ENCODE measurements at places on chromosomes 13 and 19.

DNA sequence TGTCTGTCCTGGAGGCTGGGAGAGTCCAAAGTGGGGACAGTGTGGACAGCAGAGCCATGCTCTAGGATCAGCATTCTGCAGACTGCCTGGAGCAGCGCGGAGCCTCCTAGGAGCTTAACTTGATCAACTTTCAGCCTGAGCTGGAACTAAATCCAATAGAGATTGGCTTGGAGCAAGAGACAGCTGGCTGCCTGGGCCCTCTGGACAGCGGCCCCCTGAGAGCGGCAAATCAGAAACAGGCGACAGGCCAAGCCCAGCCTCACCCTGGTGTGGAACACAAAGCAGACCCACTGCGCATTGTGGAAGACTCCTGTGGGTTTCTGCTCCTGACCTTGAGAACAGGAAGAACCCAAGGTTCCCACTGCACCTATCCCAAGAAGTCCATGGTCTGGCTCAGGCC lies 462.2 kb downstream of the TSHZ3 start:
- no peak for DNase-seq

DNA sequence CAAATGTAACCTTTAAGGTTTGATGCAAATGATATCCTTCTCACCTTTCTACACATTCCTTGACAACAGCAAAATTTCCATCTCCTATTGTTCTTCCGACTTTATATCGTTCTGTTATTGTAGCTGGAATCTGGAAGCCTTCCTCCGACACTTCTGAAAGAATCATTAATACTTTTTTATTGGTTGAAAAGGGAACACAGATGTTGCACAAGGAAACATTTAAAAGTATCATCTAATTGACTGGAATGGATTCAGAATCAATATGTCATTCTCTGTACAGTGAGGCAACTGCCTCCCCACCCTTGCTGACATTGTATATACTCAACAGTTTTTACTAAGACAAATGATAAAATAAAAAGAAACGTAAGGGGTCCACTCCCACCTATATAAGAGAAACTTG lies 295.2 kb downstream of the DCLK1 start:
- DNase-seq, result no peak

DNA sequence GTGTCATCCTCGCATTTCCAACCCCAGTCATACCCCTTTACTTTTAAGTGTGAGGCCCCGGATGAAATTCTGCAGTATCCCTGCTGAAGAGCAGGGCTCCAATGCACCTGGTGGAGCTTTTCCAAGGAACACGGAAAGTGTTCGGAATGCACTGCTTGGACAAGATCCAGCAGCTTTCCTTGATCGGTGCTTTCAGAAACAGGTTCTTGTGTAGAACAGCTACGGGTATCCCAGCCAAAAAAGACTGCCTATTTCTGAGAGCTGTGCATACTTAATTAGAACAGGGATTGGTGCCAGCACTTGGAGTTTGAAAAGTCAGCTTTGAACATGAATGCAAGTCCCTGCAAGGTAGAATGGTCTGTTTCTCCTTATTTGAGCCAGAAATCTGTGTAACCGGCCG lies 87.2 kb upstream of the C1QTNF9B start:
- DNase-seq, result no peak

GRCh38 chr19:974564-975257 lies 9.4 kb upstream of the WDR18 start:
- DNase-seq, result no peak

DNA sequence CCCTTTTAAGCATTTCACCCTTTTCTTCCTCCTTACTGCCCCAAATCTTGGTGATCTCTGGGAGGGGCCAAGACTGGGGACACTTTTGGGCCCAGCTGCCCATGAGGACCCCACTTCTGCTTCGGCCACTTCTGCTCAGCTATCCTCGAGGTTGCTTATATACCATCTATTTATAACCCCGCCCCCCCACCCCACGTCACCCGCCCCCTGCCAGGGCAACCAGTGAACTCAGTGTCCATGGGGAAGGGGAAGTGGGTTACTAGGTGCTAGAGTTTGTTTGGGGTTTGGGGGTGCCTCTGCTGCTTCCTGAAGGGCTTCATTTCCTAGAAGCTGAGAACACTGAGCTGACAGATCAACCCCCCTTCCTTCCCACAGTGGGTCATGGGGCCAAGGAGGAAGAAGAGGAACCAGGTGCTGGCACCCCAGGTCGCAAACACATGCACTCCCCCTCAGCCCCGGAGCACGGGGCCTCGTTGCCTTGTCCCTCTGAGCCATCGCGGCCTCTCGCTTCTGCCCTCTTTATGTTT lies 6.1 kb upstream of the ADGRE5 start:
- DNase-seq, result peak; percentile 64

- DNase-seq, result no peak
These were observed 86.6 kb downstream of the TNFRSF19 start for GRCh38 chr13:23656637-23657371.

DNA sequence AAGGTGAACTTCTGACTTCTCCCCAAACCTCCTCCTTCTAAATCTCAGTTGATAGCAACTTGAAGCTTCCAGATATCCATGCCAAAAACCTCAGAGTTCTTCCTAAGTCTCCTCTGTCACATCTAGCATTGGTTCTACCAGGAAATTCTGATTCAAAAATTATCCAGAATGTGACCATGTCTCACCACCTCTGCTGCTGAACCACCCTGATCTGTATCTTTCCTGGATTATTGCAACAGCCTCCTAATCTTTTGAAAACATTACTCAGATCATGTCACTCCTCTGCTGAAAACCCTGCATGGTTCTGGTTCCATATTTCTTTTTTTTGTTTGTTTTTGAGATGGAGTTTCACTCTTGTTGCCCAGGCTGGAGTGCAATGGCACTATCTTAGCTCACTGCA lies 78.7 kb upstream of the TNFSF11 start:
- no peak for DNase-seq

DNA sequence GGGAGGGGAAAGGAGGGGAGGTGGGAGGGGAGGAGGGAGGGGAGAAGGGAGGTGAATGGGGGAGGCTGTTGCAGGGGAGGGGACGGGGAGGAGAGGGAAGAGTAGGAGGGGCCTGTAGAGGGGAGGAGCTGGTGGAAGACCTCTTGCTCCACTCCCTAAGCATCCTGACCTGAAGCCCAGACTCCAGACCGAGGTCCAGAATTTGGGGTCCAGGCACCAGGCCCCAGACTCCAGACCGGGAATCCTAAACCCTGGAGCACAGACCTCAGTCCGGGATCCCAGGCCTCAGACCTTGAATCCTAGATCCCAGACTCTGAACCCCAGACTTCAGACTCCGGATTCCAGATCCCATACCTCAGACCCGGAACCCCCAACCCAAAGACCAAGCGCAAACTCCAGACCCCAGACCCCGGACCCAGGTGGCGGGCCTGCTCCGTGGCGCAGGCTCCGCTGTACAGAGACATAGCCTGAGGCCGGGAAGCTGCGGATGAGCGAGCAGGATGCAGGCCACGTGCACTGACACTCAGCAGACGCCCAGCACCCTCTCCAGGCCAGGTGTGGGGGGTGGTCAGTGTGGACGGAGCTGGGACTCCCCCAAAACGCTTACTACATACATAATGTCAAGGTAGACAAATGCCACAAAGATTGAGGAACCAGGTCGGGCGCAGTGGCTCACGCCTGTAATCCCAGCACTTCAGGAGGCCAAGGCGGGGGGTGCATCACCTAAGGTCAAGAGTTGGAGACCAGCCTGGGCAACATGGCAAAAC lies 710 bp upstream of the BTBD2 start:
- peak; percentile 58 for DNase-seq

DNA sequence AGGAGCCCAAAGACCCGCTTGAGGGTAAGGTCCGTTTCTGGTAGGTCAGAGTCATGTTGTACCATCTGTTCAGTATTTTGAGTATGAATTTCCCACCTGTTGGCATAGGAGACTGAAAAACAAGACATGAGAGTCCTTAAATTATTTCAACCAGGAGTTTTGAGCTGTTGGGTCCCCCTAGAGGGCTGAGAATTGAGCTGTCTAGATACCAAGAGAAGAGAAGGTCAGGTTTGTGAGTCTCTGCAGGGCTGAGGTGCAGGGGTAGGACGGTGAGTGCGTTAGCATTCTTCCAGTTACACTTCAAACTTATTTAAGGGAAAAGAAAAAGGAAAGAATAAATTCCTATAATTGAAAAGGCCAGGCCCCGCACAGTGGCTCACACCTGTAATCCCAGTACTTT lies 5.0 kb downstream of the CBLC start:
- DNase-seq, result no peak

GRCh38 chr13:112972867-112973576 lies 4.0 kb downstream of the MCF2L start:
- no peak for DNase-seq

GRCh38 chr19:888581-889385 lies 4.2 kb downstream of the MED16 start:
- no peak for DNase-seq

DNA sequence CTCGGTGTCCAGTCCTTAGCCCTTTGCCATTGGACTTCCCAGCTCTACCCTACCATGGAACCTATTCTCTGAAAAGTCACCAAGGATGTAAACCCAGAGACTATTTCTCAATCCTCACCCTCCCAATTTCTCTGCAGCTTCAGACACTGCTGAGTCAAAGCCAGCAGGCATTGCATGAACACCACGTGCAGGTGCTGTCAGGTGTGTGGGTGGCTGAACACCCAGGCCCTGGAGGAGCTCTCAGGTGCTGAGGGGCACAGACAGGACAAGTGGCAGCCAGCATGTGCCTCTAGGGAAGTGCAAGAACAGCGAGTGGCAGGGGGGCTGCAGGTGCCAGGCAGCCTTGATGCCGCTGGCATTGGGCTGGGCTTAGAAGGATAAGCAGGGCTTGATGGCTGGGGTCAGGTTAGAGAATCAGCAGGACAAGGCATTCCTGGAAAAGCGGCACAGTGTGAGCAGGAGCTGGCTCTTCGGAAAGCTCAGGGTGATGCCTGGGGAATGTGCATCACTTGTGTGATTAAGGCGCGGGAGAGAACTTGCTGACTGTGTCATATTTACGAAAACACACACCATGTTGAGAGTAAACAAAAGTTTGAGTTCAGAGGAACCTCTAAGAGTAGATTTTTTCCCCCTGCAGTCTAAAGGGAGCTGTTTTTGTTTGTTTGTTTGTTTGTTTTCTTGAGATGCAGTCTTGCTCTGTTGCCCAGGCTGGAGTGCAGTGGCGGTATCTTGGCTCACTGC lies 83.8 kb downstream of the LNX2 start:
- DNase-seq, result no peak

- DNase-seq, result no peak
These were observed 59.1 kb upstream of the CEACAM8 start for GRCh38 chr19:42653841-42654240.

GRCh38 chr19:996051-996838 lies 4.0 kb upstream of the GRIN3B start:
- no peak for DNase-seq

DNA sequence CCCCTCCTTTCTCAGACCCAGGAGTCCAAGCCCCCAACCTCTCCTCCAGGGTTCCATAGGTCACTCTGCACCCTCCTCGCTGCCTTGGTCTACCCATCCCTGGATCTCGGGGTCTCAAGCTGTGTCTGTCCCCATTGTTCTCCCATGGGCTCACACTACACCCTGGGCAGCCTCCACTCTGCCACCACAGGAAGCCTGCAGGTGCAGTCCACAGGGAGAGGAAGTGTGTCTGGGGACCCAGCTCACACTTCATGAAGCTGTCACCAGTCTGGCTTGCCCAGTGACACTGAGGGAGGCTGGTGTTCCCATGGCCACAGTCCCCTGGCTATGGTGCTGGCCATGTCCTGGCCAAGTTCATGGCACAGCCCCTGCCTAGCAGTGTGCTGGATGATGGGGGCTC lies 5.3 kb downstream of the NECTIN2 start:
- DNase-seq, result no peak

DNA sequence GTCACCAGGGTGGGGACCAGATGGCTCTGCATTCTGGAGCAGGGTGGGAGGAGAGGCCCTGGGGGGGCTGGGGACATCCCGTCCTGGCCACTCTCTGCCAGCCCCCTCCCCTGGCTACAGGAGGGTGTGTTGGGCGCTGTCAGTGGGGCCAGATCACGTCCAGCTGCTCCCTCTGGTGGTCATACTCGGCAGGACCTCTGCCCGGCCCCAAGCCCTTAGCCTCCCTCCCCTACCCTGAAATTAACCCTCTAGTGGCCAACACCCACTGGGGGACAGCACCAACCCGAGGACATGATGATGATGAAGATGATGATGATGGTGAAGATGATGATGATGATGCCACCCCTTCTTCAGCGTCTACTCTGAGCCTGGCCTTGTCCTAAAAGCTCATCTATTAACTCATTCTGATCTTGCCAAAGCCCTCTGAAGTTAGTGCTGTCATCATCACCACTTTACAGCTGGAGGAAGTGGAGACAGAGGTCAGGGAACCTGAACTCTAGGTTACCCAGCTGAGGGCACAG lies 590 bp upstream of the LGI4 start:
- peak; percentile 79 for DNase-seq

GRCh38 chr19:11257846-11258380 lies 4.4 kb downstream of the DOCK6 start:
- no peak for DNase-seq

GRCh38 chr19:47111682-47112165 lies 1.9 kb downstream of the ZC3H4 start:
- DNase-seq, result no peak

DNA sequence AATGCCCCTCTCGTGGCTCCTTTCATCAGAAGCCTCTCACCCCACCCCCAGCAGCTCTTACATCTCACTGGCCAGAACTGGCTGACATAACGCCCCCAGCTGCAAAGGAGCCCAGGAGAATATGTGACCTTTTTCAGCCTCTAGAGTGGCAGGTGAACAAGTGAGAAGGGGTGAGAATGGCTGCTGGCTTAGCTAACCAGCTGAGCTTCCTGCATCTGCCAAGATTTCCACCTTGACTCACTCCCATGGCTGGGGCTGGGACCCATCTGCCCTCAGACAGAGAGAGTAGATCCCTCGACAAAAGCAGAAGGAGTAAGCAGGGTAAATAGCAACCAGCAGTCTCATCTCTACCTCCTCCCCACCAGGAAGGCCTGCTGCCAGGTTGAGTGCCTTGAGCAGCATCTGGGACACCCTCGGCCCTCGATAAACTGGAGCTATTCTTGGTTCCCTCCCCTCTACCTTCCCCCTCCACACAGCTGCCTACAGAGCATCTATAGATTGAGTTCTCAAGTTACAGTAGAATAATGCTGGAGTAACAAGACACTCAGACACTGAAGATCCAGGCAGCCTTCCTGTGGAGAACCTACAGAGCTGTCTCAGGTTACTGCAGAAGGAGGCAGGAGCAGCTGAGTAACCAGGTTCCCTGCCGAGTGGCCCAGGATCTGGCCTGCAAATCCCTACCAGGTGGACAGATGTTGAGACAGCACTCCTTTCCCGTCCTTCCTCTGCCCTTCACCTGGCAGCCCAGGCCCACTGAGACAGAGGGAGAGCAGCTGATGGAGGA lies 15.5 kb downstream of the KASH5 start:
- DNase-seq, result no peak

- DNase-seq, result no peak
These were observed 50.1 kb upstream of the OBI1 start for GRCh38 chr13:78709028-78709427.

DNA sequence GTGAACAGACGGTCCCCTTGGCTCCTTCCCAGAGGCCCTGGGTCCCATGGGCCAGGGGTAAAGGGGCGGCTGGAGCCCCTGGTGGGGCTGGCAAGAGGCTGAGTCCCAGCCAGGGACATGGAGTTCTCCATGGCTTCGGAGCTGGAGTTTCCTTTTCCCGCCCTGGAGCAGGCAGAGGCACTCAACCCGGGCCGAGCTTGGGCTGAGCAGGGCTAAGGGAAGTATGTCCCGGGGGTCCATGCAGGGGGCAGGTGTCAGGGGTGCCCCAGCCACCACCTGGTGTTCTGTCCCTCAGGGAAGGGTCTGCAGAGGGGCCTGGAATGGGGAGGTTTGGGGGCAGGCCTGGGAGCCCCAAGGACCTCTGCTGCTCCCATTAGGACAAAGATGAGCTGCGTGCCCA lies 54.0 kb upstream of the TPM4 start:
- no peak for DNase-seq
